ENCODE measurements at places on chromosomes 16 and 17.

- DNase-seq: peak; percentile 36
Observed at GRCh38 chr16:47888142-47888541, 267.7 kb downstream of the ABCC12 start.

GRCh38 chr17:67617304-67617899 lies 100.3 kb upstream of the NOL11 start:
- DNase-seq: no peak

DNA sequence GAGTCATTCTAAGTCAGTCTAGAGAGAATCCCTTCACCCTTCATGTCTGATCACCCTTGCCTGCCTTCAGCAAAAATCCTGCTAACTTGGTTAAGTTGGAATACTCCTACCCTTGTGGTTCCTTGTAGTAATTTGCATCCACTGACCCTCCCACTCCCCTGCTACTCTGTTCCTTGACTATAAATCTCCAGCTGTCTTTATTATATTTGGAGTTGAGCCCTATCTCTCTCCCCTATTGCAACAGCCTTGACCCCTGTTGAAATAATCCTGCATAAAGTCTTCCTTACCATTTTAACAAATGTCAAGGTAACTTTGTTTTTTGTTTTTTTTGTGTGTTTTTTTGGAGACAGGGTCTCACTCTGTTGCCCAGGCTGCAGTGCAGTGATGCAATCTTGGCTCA lies 590.1 kb downstream of the WWOX start:
- DNase-seq: peak; percentile 48

DNA sequence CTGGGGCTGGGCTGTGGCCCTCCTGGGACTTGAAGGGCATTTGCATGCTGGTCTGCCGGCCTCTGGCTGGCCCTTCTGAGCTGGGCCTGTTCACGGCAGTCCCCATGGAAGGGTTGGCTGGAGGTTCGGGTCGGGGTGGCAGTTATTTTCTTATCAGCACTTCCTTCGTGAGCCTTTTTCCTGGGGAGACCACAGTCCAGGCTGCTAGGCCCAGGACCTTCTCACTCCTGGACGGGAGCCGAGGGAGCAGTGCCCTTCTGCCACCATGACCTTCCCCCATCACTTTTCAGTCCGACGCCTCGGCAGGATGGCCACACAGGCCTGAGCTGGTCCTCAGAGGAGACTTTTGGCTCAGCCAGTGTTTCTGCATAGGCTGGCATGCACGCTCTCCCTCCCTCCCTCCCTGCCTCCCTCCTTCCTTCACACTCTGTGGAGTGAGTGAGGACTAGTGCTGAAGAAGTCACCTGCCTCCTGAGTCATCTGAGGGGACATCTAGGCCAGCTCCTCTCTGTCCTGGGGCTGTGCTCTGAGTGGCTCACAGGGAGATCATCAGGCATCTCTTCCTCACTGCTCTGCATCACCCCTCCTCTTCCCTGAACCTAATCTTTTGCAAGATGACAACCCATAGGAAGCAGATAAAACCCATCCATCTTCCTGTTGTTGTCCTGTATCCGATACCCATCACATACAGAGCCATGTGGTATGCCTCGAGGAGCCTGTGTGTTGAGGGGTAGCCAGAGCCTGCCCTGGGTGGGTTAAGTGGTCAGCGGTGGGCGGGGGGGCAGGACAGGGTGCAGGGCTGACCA lies 109.7 kb downstream of the RAP1GAP2 start:
- no peak for DNase-seq

DNA sequence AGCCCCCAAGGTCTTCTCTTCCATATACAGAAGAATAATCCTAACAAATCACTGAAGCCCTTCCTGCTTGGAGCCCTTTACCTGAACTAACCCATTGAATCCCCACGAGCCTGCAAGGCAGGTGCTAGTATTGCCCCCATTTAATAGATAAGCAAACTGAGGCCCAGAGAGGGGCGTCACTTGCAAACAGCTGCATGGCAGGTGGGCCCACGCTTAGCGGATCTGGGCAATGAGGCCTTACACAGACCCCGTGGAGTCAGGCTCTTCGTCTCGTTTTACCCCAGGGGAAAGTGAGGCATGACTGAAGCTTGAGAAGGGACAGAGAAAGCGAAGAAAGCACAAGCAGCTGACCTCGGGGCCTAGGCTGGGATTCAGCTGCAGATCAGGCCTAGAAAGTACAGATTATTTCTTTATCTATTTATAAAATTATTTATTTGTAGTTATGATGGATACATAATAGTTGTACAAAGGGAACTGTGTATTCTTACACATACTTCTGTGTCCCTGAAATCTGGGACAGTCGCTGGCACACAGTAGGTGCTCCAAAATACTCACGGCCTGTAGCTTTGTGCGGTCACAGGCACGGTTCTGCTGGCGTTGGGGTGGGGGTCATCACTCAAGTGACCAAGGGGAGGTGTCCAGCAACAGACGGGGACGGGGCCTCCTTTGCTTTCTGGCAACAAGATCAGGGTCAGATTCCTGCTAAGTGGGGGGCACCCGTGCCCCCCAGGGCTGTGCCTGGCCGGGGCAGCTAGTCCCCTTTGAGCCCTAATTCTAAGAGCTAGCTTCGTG lies 223.2 kb upstream of the GSE1 start:
- DNase-seq: no peak

DNA sequence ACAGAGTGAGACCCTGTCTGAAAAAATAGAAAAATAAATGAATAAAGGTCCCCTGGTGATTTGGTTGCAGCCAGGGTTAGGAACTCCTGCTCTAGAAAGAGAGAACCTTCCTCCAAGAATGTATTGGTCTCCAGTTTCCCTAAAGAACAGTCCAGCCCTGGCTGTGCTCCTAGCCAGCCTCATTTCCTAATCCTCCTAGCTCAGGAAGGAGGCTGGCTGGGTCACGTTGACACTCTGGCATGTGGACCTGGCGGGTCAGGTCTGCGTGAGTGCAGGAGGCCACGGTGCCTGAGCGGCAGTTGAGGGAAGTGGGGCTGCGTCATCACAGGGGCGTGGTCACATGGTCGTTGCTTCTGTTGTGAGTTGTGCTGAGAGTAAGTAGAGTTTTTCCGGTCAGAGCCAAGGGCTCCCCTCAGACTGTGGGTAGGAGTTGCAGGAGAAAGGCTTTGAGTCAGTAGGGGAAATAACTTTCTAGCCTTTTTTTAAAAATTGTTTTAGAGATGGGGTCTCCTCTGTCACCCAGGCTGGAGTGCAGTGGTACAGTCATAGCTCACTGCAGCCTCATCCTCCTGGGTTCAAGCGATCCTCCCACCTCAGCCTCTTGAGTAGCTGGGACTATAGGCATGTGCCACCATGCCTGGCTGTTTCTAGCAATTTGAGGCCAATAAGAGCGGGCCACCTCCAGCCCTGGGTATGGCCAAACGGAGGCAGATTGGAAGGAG lies 194.0 kb upstream of the CIBAR2 start:
- peak; percentile 94 for DNase-seq

DNA sequence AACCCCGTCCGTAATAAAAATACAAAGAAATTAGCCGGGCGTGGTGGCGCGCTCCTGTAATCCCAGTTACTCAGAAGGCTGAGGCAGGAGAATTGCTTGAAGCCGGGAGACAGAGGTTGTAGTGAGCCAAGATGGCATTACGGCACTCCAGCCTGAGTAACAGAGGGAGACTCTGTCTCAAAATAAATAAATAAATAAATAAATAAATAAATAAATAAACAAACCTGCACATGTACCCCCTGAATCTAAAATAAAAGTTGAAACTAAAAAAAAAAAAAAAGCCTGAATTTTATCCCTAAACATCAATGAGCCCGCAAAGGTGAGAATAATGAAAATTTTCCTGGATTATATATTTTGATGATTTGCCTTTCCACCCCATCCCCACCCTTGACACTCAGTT lies 124.7 kb downstream of the CDH11 start:
- no peak for DNase-seq

GRCh38 chr16:89123001-89123830 lies 29.6 kb downstream of the ACSF3 start:
- no peak for DNase-seq

DNA sequence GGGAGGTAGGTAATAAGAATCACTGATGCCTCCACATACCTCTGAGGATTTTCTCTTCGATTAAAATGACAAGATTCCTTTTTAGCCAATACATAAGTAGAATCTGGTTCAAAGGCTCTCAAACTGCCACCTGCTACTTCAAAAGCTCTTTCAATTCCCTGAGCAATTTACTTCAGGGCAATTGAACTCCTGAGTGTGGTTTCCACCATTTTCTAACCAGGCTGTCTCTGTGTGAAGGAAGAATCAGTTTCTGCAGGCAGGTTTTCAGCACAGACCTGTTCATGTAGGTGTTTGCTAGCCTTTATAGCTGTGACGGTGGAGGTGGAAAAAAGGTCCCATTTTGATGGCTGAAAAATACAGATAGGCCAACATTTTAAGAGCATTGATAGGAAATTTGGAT lies 18.2 kb upstream of the HS3ST3B1 start:
- DNase-seq: no peak

DNA sequence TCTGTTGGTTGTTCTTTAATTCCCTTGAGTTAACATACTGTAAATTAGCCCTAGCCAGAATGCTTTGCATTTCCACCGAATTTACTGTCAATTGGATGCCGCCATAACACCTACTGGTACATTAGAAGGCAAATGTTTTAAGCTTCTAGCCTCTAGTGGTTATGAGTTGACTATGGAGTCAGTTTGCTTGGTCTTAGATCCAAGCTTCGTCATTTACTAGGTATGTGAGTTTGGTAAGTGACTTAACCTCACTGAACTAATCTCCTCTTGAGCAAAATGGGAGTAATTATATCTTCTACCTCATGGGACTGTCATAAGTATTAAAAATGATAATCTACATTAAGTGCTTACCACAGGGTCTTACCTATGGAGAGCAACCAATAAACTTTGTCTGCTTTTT lies 20.4 kb upstream of the CDH11 start:
- no peak for DNase-seq

Data from cardiac fibroblast (primary cell).